HTR-8/SVneo (cell line): ENCODE measurements at places on chromosomes 6 and 20.

DNA sequence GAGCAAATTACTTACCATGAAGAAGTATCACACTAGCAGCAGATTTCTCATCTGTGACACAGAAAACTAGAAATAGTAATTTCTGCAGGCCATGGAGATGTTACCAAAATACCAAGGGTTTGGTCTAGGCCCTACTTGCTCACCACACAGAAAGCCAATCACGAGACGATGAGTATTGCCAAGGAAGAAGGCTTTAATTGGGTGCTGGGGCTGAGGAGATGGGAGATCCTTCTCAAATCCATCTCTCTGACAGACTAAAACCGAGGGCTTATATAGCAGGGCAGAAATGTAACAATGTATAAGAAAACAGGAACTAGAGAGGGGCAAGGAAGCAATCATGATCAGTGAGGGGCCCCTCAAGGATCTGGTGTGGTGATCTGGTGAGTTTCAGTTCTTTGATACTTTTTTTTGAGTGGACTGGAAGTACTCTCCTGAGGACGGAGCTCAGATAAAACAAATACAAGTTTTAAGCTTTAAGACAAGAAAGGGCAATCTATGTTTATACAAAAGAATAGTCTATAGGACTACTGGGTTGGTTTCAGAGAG, 40.9 kb downstream of the RNF182 start:
- DNase-seq: no peak

DNA sequence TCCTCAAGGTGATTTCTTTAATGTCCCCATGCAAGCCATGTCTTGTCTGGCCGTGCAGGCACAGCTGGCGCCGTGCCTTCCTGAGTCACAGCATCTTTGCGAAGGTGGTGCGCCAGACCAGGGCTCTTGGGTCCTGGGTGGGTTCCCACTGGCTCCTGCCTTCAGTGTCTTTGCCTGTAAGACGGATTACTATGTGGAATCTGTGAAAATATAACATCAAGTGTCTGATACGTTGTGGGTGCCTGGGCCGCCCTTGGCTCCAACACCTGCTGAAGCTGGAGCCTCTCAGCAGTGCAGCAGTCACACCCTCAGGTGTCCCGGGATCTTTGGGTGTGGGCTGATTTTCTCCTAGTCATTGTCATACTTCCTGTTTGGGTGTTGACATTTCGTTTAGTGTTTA, 3.2 kb downstream of the OSBPL2 start:
- DNase-seq: no peak

- DNase-seq: no peak
Observed at GRCh38 chr6:7189101-7189758, 81.5 kb downstream of the RREB1 start.

GRCh38 chr6:7080311-7080710, 27.4 kb upstream of the RREB1 start:
- DNase-seq: no peak

DNA sequence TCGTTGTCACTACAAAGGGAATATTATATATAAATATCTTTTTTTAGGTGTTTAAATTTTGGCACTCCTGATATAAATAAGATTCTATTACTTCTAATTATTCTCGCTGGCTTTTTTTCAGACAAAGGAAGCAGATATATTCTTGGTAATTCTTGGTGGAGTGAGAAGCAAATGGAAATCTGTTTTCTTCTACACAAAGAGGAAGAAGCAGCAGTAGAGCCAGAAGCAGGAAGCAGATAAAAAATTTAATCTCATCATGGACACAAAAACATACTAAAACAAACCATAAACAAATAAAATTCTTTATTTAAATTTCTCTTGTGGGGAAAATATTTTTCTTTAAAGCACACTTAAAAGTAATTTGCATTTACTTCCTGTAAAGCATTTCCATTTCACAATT, 3.7 kb upstream of the KIAA0319 start:
- no peak for DNase-seq

- no peak for DNase-seq
Observed at GRCh38 chr6:17022604-17023003, 79.2 kb upstream of the STMND1 start.

DNA sequence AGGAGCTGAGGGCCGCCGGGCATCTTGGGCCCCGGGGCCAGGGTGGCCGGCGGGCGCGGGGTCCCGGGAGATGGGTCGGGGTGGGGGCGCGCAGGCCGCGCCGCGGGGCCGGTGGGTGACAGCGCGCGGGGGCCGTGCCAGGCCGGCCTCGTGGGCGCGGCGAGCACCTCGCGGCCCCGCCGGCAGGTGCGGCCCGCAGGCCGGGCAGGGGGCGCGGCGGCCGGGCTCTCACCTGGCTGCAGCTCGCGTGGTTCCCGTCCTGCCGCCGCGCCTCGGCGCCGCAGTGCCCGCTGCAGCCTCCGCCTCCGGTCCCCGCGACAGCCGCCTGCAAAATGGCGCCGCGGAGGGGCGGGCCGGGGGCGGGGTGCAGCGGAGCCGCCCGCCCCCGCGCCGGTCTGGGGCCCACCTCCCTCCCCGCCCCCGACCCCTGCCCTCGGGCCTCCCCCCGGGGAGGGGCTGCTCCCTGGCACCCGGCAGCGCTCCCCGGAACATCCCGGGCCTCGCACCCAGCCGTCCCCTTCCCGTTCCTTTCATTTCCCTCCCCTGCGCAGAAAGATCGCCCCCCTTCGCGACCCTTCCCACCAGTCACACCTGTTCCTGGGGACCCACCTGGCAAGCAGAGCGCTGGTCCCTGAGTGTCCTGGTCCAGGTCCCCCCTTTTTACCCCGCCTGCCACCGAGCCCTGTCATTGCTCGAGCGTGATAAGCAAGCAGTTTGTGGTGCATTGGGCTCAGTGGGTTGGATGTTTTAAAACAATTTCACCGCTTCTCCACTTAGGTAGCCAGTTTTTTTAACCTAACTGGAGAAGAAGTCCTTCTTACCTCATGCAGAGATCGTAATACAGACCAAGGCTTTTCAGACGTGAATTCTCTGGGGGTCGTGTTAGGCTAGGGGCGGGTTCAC, at the start of gene SLC23A2:
SLC23A2 (minus strand) TSS at position 337 of the 903 bp plus-strand sequence. CDS start 68,948 bp downstream, outside the sequence.
- peak; percentile 61 for DNase-seq

GRCh38 chr6:135496800-135497411, 634 bp downstream of the AHI1 start:
- DNase-seq: no peak
